Cortex of kidney (tissue), 1 donor: ENCODE measurements at places on chromosomes 4 and X.

GRCh38 chrX:106964290-106964689, 35.7 kb downstream of the MORC4 start:
- DNase-seq, result no peak

DNA sequence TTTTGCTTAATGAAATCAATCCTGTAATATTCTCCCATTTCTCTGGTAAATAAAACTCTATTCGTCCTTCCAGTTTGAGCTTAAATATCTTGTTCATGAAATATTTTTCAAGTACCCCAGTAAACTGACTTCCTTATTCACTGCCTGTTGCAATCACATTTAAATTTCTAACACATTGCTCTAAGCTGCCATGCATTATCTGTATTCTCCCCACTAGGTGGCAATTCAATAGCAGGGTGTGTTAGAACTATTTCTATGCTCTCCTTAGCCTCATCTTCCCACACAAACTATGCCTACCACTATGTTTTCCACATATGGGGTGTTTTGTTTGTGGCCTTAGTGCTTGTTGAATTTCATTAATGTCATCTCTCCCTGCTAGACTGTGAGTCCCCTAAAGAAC, 377.1 kb upstream of the HS3ST1 start:
- DNase-seq, result no peak

GRCh38 chr4:11160288-11160687, 268.4 kb downstream of the HS3ST1 start:
- DNase-seq, result no peak

GRCh38 chr4:184328022-184328736, 110.5 kb upstream of the ENPP6 start:
- DNase-seq, result no peak

- no peak for DNase-seq
Measured at GRCh38 chrX:43813898-43814297, 68.4 kb downstream of the MAOB start.

DNA sequence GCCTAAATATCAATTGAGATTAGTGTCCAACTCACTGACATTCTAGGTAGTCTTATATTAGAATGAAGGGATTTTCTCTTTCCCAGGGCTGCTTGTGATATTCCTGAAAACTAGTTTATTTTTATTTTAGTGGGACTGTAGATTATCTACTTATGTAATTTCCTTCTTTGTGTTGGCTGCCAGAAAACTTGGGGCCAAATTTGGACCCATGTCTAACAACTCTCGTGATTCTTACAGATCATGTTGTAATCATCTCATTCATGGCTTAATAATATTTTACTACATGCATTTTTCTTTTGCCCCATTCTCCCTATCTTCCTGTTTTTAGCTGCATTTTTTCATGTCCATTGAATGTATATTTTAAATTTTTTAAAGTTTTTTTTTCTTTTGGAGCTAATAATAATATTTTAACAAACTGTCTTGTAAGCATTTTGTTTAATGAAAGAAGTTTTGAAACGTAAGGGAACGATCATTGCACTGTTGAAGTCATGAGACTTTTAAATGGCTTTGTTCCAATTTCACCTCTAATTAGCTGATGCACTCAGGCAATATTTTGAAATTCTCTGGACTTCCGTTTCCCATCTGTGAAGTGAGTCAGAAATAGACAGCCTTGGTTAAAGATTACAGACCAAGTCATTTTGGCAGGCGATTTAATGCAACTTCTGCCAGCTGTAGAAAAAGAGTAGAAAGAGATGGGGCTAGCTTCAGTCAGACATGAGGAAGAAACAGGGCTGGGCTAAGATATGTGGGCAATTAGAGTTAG, 14.3 kb upstream of the TDO2 start:
- no peak for DNase-seq

DNA sequence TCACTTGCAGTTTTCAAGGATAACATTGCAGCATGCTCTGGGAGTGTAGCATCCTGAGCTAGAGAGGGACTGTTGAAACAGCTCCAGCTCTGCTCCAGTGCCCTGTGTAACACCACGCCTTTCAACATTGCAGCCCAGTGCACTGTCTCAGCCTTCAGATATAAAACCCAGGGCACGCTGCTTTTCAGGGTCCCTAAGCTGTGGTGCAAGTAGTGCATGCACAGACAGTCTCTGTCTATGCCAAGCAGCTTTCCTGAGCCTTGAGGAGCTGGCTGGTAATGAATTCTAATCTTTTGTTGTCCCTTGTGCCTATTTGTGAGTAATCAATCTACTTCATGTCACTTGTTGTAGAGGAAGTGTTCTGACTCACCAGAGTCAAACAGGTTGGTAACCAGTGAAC, 897.0 kb downstream of the ARAP2 start:
- DNase-seq, result no peak

DNA sequence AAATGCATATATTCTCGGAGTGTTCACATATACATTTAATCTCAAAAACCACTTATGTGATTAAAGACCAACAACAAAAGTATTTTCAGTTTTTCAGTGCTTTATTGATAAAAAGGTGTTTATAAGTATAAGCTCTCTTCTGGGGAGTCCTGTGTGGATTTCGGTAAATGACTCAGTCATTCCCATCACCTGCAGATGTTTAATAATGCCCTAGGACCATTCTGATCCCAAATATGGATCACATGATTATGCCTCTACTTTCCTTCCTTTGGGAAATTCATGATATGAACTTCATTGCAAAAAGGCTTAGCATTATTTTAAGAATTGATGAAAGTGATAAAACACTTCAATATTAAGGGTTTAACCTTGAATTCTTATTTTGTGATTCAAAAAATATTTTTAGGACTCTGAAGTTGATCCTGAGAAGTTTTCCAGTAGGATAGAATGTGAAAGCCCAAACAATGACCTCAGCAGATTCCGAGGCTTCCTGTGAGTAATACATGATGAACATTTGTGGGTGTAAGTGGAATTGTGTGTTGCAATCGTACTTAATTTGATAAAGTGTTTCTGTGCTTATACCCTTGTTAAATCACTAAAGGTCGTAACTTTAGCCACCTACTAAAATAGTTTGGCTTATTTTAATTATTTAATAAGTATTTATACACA, 40.2 kb downstream of the ATP10D start:
- no peak for DNase-seq

DNA sequence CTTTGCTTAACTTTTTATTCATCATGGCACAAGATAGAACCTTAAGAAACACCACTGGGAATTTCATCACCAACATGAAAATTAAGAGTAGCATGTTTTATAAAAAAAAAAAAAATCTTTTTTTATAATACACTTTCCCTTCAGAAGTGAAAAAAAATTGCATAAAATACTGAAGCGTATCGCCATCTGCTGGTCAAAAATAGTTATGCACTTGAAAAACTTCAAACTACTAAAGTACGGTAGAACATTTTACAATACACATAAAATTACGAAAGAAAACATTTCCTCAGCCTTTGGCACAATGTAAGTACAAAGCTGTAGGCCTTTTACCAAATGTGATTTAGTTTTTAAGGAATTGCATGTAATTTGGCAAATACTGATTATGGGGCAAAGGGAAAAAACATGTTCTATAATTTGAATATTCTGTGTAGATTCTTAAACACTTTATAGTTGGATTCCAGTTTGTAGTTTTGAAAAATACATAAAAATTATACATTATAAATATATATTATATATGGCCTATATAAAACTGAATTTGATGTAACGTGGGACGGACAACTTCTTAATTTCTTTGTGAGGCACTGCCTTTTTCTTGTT, 26.5 kb downstream of the HCCS start:
- no peak for DNase-seq

GRCh38 chr4:39326468-39326977, 39.6 kb downstream of the RFC1 start:
- DNase-seq, result no peak

DNA sequence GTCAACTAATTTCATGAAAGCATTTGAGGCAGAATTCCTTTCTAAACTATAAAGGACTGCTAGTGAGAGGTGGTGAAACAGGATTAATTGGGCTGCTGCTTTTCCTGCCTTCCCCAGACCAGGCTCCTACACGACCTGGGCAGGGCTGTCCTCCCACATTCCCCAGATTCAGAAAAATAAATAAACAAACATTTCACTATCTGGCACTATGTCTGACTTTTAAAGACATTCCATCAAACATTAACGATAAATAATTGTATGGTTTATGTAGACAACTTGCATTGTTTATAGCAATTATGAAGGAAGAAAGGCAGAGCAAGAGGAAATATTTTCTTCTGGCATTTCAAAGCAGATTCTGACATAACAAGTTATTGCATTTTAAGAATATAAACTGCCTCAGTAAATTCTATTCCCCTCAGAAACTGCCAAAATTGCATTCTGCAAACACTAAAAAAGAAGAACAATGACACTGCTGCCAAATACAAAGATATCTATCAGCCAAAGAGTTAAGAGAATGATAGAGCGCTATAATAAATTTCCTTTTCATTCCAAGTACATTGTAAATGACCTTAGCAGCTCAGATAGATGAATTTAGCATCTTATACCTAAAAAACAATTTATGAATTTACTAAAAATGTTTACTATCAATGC, 214.7 kb upstream of the INTU start:
- DNase-seq, result no peak

DNA sequence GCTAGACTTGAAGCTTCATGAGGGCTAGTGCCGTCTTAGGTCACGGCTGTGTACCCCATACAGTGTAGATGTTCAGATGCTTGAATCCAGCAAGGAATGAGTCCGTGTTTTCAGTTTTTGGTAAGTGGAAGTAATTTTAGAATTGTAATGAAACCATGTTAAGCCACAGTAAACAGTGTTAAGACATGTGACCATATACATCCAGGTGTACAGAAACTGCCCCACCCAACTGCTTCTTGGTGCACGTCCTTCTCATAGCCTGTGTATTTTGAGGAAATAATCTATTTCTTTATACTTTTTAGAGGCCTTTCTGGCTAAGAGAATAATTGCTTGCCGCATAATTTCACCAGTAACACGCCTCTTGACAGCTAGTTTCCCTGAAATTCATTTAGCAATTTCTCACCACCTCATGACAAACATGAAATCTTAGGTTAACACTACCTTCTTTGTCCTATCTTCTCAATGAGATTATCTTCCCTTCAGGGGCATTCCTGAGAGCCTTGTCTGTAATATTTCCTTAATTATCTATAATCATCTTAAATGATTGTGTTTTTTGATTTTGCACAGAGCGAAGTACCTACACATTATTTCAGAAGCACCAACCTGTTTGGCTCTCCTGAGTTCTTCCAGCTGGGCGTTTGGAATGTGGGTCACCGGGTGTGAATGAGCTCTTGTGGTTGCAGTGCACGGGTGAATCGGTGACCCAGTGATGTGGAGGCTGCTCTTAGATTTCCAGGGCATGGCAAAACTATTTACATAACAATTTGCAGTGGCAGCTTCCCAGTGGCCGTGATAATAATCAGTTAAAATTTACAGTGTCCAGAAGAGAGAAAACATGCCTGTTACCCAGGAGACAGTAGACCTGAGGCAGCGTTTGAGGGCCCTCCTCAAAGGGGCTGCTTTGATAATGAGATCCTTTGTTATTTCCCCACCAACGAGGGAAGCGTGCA, 50.2 kb upstream of the TADA2B start:
- DNase-seq, result no peak

- no peak for DNase-seq
Measured at GRCh38 chr4:87017580-87018342, 83.0 kb downstream of the AFF1 start.

GRCh38 chr4:109861916-109862511, 14.1 kb downstream of the LRIT3 start:
- DNase-seq, result no peak

GRCh38 chrX:100363896-100364295, 46.2 kb downstream of the PCDH19 start:
- no peak for DNase-seq

- DNase-seq, result no peak
Measured at GRCh38 chr4:61068745-61069144, 131.4 kb upstream of the ADGRL3 start.

- DNase-seq, result no peak
Measured at GRCh38 chrX:49176421-49177326, 5.0 kb downstream of the PLP2 start.

GRCh38 chr4:94582517-94582916, 130.8 kb downstream of the PDLIM5 start:
- DNase-seq, result no peak

DNA sequence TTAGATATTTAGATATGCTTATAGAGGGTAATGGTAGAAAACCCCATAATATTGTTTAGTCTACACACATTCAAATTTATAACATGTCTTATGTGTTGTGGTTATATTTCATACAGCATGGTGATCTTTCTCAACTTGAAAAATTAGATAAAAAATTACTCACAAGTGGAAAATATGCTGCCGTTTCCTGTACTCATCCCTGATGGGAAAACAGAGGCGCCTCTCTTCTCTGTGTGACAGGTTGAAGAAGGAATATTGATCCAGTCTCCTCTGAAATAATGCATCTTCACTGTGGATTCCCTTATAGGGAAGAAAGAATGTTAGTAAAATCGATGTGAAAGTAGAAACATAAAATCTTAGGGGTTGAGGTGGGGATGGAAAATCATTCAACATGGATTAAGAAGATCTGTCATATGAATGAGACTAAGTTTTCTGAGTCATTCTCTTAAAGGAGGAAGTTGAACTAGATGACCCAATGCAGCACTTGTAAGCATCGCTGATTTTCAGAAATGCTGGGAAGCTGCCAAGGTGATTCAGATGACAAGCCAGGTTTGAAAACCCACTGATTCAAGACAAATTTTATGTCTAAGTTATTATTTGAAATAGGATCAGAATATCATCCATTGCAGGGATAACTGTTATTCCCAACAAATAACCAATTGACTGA, 70.7 kb downstream of the ANKRD50 start:
- no peak for DNase-seq

DNA sequence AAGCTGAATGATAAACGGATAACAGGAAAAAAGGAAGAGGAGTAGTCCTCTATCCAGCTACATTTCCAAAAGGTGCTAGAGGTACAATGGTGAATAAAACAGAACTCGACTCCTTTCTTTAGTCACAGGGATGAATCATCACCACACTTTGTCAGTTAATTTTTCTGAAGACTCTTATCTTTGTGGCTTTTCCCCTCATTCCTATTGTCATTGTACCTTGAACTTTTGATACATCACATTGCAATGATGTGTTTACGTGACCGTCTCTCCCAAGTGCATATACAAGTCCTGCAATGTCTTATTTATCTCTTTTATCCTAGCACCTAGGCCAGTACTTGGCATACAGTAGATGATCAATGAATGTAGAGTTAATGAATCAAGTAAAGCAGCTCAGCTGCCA, 134.7 kb downstream of the LHFPL1 start:
- no peak for DNase-seq

DNA sequence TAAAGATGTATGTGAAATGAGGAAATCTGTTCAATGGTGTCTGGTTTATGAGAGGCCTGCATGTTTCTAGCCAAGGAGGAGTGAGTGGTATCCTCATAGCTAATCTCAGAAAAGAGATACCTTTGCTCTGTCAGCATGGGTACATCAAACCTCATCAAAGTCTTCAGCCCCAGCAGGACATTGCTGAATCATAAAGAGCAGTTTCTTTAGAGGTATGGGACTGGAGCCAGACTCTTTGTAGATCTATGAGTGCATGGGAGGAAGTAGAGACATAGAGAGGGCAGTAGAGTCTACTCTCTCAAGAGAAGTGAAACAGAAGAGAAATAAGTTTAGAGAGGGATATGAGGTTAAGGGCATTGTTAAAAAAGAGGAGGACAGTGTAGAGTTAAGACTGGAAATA, 1950.9 kb downstream of the ARAP2 start:
- no peak for DNase-seq

- no peak for DNase-seq
Measured at GRCh38 chrX:70301716-70302115, 11.8 kb downstream of the KIF4A start.
